ENCODE measurements at places on chromosomes 1 and 21.

GRCh38 chr1:168506204-168506819 is 37.5 kb downstream of the XCL2 start:
- DNase-seq, result no peak

DNA sequence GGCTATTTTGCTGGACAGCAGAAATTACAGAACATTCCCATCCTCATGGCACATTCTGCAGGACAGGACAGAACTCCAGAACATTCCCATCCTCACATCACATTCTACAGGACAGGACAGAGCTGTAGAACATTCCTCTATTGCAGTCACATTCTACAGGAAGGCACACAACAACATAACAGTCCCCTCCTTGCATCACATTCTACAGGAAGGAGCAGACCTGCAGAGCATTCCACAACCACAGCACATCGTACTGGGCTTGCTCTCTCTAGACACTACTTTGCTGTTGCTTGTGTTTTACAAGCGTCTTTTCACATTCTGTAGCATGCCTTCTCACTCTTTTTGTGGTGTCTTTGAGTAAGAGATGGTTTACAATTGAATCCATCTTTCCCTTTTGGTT is 26.8 kb upstream of the ABCB10 start:
- DNase-seq, result no peak

DNA sequence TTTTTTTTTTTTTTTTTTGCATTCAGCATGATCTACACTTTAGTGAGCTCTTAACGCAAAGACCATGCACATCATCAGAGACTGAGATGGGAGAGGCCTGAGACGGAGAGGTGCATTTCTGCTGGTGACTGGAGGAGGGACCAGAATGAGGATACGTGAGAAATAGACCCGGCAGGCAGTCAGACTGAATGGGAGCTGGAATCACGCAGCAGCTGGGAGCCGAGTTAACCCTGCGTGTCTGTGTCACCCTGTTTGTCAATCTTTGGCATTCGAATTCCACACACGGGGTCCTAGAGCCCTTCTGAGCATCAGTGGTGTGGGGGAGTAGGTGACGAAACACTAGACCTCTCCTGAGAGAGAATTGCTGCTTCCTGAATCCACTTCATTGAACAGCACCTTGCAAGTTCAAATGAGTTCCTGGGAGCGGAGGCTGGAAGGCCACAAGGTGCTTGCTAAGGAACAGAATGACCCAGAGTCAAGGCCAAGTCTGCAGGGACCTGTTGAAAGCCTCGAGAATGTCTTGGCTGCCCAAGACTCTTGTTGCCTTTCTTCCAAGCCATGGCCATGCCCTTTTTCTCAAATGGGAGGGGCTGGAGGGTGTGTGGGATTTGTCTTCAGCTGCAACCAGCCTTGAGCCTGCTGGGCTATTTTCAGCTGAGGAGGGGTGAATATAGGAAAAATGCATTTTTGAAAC is 123.3 kb downstream of the CNIH3 start:
- no peak for DNase-seq

- no peak for DNase-seq
Observed at GRCh38 chr1:73674945-73675561, 522.9 kb downstream of the LRRIQ3 start.

- DNase-seq, result no peak
Observed at GRCh38 chr1:6329851-6330250, 63.7 kb downstream of the ACOT7 start.

- DNase-seq, result no peak
Observed at GRCh38 chr1:244100704-244101453, 49.8 kb downstream of the ZBTB18 start.

GRCh38 chr1:3049905-3050304 is 19.1 kb upstream of the PRDM16 start:
- DNase-seq, result no peak

GRCh38 chr1:236880209-236880608 is 85.1 kb downstream of the MTR start:
- DNase-seq, result no peak

All from nucleus accumbens (tissue), 56 donors.